GM18507 (cell line): ENCODE measurements at places on chromosomes 2 and 18.

DNA sequence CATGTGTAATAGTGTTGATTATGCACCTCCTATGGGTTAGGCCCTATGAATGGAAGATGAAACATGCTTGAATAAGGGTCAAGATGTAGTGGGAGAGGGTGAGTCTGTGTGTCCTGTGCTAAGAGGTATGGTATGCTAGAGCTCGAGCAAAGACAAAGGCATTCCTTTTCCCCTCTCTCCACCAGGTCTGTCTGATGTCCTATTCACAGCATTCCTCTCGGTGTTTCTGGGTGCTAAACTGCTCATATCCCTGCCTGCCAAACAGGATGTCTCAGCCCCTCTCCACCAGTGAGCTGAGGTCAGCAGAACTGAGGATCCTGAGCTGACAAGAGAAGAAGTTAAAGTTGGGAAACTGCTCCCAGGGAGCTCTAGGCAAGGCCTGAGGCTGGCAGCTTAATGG lies 344.9 kb downstream of the TSN start:
- DNase-seq = no peak

DNA sequence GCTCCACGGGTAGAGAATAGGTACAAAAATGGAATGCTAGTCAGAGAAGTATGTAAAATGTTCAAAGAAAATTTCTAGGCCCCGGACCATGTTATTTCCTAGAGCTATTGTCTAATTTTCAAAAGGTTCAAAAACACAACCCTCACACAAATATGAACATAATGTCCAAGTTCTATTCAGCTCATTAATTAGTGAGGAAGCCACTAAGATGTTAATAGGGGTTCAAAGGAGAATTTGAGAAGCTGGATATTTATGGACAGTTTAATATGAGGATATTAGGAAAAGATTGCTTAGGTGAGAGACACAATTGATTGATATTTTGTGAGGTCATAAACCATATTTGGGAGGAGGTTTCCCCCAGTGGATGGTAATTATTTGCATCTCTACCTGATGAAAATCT lies 710.6 kb upstream of the ID2 start:
- DNase-seq = no peak

DNA sequence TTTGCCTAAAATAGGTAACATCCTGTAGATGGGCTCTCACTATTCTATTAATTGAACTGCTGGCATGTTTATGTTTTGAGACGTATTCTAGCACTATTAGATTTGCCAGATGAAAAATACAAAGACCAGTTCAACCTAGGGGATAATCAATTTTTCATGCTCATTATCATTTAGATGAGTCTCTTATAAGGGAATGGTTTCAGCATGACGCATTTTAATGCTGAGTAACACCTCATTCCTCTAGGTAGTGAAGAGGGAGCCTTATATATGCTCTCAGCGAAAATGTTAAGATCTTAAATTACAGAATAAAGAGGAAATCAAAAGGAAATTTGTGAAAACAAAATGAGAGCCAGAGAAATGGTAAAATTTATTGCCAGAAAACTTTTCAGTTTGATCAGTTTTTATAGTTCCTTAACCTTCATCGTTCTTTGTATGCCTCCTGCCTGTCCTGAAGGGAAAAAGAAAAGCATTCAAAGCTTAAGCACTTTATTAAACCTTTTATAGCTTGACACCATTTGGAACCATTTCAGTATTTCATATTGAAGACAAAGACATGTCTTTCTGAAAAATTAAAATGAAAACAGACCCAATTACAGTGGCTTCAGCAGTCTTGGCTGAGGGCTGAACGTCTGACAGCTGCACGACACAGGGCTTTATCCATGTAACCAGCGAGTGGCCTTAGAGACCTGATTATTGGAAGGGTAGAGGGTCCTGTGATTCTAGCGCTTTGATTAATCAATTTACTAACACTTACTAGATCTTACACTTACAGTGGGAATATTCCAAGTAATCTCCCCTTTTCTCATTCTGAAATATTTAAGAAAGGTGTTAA lies 112.8 kb downstream of the ADCYAP1 start:
- DNase-seq = no peak

DNA sequence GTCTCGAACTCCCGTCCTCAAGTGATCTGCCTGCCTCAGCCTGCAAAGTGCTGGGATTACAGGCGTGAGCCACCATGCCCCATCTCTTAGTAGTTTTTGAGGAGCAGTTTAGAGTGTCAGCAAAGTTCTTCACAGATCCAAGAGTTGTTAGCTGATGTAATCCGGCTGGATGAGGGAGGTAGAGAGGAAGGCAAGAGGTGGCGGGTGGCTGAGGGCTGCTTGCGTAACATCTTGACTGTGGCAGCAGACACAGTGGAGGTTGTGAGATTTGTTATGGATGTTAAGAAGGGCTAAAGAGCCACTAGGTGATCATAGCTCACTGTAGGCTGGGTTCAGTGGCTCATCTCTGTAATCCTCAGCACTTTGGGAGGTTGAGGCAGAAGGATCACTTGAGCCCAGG lies 19.5 kb upstream of the FAM136A start:
- DNase-seq = no peak

DNA sequence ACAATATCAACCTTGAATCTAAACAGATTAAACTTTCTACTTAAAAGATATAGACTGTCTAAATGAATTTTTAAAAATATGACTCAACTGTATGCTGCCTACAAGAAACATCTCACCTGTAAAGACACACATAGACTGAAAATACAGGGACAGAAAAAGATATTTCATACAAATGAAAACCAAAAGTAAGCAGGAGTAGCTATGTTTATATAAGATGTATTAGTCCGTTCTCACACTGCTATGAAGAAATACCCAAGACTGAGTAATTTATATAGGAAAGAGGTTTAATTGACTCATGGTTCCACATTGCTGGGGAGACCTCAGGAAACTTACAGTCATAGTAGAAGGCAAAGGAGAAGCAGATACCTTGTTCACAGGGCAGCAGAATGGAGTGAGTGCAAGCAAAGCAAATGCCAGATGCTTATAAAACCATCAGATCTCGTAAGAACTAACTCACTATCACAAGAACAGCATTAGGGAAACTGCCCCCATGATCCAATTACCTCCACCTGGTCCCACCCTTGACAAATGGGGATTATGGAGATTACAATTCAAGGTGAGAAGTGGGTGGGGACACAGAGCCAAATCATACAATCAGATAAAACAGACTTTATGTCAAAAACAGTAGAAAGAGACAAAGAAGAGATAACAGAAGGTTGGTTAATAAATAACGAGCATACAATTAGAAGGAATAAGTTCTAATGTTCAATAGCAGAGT lies 214.4 kb upstream of the SLC39A10 start:
- DNase-seq = no peak

GRCh38 chr2:126571403-126571802 lies 84.6 kb upstream of the GYPC start:
- no peak for DNase-seq

DNA sequence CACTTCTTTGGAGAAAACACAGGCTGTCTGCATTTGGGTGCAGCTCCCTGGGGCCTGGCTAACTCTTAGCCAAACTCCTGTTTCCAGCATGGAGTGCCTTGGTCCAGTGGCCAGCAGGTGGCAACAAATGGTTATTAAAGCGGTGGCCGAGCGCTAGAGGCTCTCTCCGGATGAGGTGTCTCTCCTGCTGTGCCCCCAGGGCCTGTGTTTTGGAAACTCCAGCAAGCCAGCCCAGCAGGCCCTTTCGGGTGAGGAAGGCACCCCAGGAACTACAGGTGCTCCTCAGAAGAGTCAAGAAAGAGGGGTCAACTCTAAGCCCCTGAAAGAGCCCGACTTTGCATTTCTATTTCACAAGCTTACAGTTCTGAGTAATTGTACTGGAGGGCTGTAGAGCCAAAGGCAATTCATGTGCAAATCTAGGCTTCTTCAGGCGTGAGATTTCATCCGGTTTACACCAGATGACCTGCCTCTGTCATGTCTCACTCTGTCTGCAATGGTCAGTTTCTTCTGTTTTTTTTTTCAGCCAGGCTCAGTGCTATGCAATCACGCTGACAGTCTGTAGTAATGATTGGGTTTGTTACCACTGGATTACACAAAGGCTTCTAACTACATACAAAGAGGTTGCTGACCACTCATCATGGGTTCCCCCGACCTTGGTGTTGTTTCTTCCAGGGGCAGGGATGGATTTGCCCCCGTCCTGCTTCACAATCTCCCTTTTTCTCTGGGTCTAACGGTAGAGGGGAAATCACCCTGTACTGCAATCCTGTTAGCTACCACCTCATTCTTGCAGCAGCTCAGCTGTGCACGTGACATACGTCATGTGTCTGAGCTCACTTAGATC lies 7.6 kb upstream of the CHRNA1 start:
- no peak for DNase-seq

DNA sequence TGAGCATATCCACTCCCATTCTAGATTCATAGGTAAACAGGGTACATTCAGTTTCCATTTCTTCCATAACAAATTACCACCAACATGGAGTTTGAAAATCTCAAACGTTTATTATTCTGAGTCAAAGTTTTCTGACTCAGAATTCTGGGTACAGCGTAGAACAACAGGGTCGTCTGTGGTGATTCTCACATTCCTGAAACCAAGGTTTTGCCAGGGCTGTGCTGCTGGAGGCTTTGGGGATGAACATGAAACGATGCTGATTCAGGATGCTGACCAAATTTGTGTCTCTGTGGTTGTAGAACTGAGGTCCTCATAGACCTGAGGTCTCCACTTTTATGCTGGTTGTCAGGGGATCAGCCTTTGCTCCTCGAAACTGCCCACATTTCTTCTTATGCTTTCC lies 255.7 kb downstream of the DSEL start:
- no peak for DNase-seq

GRCh38 chr2:172673056-172673683 lies 62.5 kb upstream of the RAPGEF4 start:
- DNase-seq = no peak

GRCh38 chr2:241095594-241096290 lies 6.3 kb downstream of the MTERF4 start:
- DNase-seq = no peak

DNA sequence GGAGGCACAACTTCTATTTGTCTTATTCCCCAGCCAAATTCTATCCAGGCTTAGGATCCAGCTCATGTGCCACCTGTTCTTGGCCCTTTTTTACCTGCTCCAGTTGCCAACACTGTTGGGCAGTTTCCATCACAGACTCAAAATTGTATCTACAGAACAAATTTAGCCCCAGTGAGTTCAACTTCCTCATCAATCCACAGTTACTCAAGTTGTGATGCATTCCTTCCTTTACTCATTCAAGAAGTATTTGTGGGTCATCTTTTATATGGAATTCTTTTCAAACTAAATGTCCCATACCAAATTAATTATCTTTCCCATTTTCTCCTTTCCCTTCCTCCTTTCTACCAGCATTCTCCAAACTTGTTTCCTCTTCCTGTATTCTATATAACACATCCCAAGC lies 12.7 kb upstream of the DDX18 start:
- no peak for DNase-seq

DNA sequence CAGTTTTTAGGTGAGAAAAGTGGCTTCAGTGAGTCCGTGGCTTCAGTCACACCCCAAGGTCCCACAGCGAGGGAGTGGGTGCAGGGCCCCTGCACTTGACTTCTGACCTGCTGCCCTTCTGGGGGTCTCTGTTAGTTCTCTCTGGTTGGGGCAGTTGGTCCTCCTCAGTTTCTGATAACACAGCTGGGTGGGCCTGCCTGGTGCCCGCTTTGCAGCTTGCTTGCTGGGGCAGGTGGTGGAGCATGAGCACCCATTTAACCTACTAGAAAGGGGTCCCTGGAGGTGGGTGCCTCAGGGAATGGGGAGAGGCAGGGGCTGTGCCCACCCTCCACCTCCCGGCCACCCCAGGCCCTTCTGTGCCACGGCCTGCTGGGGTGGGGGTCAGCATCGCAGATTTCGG lies 83.2 kb downstream of the ASB1 start:
- no peak for DNase-seq

DNA sequence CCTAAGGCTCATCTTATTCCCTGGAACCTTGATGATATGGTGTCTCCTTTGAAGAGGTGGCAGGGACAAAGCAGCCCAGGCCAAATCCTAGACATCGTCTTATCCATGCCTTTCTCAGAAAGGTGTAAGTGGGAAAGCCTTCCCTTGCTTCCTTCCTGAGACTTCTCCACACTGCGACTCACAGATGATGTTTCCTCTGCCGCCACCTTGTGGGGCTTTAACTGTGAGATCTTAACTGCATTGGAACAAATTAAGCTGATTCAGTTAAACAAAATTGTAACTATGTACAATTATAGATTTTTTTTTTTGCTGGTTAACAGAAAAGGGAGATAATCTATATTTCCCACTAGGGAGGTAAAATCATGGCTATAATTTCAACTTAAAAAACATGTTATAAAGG lies 10.0 kb upstream of the GCA start:
- DNase-seq = no peak

DNA sequence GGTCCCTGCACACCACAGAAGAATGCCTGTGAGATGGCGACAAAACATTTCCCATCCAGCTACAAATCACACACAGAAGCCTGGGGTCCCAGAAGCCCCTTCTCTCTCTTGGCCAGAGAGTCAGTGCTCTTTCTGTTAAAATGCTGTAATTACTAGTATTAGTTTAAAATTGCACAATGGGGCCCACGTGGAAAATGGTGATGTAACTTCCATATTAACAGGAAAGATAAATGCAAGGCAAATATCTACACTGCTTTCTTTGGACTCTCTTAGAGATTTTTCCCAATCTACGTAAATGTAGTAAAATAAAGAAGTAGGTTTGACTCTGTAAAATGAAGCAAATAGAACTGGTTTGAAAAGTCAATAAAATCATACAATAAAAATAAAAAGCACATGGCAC lies 113.9 kb upstream of the TFCP2L1 start:
- no peak for DNase-seq

DNA sequence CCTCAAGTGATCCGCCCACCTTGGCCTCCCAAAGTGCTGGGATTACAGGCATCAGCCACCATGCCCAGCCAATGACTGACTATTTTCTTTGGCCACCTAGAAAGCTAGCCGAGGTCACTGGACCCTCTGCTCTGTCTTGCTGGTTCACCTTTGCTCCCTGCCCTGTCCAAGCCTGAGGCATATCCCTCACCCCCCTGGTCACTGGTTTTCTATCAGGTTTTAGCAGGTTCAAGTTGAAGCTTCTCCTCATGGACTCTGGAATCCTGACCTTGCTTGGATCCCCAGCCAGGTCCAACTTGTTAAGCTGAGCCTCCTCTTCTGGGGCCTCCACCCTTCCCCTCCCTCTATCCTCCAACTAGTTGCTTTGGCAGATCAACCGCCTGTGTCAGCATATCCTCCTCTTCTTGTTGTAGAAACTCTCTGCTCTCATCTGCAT lies 33.4 kb downstream of the PAX8 start:
- no peak for DNase-seq

DNA sequence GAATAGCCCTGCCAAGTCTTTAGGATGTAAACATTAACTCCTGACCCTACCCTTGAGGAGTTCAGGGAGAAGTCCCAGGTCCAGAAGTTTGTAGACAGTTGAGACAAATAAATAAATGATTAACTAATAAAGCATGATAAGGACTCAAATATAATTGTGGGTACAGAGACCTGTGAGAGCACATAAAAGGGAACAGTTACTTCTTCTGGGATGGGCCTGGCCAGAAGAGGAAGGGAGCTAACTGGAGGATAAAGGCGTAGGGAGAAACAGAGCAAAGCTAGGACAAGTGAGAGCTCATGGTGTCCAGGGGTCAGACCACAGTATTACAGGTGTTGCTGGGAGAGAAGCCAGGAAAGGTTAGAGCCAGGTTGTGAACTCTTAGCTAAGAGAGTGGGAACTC lies 3.0 kb downstream of the LCLAT1 start:
- no peak for DNase-seq

- peak; percentile 57 for DNase-seq
Measured at GRCh38 chr2:191758518-191759507, 80.9 kb downstream of the NABP1 start.

GRCh38 chr2:152406119-152406835 lies 71.3 kb downstream of the FMNL2 start:
- no peak for DNase-seq
